KG1 (cell line): ENCODE measurements at places on chromosomes 7 and 10.

- no peak for DNase-seq
These were observed 107.9 kb upstream of the FAM180A start for GRCh38 chr7:135856356-135857144.

DNA sequence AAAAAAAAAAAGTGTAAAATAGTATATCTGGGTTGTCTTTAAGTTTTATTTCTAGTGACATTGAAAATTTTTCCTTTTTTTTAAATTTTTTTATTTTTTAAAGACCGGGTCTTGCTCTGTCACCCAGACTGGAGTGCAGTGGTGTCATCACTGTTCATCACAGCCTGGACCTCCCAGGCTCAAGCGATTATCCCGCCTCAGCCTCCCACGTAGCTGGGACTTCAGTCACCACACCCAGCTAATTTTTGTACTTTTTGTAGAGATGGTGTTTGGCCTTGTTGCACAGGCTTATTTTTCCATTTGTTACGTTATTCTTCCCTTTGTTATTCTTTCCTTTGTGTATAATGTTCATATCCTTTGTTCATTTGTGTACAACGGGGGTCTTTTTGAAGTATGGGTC lies 30.1 kb downstream of the TSPAN14 start:
- no peak for DNase-seq

- no peak for DNase-seq
These were observed 256.6 kb downstream of the SORCS3 start for GRCh38 chr10:104897696-104898095.

- no peak for DNase-seq
These were observed 27.9 kb downstream of the LUC7L2 start for GRCh38 chr7:139387594-139387993.

DNA sequence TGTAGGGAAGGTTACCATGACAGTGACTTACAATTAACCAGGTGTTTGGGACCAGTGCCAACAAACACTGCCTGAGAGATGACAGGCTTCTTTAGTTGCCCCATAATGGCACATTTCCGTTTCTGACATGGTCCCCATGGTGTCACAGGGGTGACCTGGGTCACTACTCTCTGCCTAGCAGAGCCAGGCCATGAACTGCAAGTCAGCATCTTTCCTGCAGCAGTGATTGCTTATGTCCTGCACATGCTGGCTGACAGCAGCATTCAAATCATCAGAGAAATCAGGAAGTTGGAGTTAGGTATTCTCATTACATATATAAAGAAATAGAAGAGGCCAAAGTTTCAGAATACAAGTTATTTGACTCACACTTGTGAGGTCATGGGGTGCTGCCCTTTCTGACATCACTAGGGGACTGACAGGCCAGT lies 47.1 kb upstream of the ZNRF2 start:
- no peak for DNase-seq

DNA sequence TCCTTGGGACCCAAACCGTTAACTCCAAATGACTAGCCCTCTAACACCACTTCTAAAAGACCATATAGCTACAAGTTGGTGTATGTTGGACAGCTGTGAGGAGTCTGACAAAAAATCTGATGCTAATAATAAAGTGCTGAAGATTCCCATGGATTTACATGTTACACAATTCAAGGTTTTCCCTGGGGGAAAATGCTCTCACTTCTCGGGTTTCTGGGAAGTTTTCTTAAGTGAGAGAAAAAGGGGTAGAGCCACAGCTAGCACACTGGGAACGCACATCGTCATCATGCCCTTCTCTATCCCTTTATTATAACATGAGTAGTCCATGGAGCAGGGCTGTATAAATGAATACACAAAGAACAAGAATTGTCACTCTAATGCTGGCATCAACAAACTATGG lies 162.1 kb downstream of the CHCHD3 start:
- no peak for DNase-seq

- no peak for DNase-seq
These were observed 7.8 kb downstream of the ACTA2 start for GRCh38 chr10:88944813-88945212.

GRCh38 chr7:136807598-136807997 lies 60.9 kb upstream of the CHRM2 start:
- DNase-seq, result no peak

GRCh38 chr7:1825897-1826741 lies 156.0 kb downstream of the ELFN1 start:
- no peak for DNase-seq

DNA sequence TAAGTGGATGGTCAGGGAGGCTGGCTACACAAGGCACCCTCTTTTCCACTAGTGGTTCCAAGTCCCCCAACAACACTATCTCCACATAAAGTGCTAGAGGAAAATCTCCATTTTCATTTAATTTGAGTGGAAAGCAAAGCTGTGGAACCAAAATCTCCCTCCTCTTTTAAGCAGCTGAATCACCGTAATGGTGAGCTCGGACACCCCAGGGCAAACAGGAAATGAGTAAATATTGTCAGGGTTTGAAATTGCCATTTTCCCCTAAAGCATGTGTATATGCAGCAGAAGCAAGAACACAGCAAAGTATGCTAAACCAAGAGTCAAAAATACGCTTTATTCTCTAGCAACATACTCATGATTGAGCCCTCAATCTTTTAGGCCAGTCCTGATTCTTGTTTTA lies 143.7 kb downstream of the GPAM start:
- no peak for DNase-seq

- DNase-seq, result no peak
These were observed at the start of gene KAZALD1 for GRCh38 chr10:101061624-101062231. Gene KAZALD1, plus strand, starts transcription at chr10:101061989. Its CDS starts 604 bp downstream, at chr10:101062593.

- DNase-seq, result no peak
These were observed 228.8 kb downstream of the EXOC4 start for GRCh38 chr7:133481676-133482075.

DNA sequence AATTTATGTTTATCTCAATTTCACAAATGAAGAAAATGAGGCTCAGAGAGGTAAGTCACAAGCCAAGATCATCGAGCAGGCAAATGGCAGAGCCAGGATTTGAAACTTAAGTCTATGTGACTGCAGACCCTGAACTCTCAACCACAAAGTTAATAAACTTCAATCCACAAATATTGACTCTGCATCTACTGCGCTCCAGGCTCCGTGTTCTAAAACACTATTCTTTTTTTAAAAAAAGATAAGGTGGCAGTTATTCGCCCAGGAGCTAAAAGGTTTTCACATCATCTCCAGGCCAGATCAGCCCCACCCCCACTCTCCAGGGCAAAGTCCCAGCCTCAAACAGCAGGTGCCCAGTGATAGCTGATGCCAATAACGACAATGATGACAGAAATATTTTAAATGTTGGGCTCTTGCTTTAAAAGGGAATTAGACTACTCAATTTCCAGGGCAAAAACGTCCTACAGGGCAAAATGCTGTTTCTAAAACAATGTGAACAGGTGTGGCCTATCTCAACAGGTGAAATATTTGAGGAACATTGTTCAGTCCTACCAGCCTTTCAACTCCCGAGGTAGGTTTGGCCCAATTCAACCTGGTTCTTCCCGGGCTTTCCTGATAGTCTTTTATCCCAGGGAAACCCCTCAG lies 85.2 kb downstream of the SORBS1 start:
- no peak for DNase-seq

- DNase-seq, result no peak
These were observed 140.7 kb downstream of the MTPAP start for GRCh38 chr10:30208330-30208729.

- no peak for DNase-seq
These were observed 19.8 kb downstream of the CNTNAP2 start for GRCh38 chr7:146136357-146136875.

DNA sequence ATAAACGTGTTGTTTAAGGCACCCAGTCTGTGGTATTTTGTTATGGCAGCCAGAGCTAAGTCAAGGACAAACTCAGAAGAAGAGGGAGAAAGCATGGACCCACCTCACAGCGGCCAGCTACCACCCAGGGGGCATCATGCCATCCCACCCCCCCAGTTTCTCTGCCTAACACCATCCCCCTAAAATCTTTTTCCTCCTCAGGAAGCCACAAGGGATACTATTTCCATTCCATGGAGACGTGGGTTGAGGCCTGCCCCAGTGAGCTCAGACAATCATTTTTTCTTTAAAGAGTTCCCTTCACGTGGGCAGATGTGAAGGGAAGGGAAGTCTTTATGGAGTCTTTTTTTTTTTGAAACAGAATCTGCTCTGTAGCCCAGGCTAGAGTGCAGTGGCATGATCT lies 131.8 kb downstream of the FGFR2 start:
- DNase-seq, result no peak

- DNase-seq, result peak; percentile 13
These were observed 44.6 kb downstream of the TAX1BP1 start for GRCh38 chr7:27784399-27785053.

DNA sequence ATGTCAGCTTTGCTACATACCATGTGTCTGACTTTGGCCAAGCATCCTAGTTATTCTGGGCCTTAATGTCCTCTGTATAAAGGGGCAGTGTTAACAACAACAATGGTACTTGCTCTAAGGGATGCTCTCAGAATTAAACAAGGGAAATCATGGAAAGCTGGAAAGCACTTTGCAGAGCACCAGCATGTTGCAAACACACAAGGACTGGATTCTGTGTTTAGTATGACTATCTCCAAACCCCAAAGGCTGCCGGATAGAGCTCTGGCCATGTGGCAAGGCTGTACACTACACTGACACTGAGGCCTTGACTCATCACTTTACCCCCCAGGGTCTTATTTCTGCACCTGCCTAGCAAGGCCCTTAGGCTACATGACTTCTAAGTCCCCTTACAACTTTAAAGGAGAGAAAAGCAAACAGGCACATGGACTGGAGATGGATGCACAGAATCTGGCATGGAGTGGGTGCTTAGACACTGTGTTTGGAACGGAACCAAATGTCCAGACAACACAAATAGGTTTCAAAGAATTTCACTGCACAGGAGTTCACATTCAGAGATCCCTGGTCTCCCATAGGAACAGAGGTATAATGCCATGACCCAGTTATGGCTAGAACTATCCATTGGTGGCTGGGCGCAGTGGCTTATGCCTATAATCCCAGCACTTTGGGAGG lies 74.6 kb downstream of the FAM13C start:
- no peak for DNase-seq

GRCh38 chr7:132029369-132030085 lies 473.1 kb upstream of the PODXL start:
- no peak for DNase-seq

DNA sequence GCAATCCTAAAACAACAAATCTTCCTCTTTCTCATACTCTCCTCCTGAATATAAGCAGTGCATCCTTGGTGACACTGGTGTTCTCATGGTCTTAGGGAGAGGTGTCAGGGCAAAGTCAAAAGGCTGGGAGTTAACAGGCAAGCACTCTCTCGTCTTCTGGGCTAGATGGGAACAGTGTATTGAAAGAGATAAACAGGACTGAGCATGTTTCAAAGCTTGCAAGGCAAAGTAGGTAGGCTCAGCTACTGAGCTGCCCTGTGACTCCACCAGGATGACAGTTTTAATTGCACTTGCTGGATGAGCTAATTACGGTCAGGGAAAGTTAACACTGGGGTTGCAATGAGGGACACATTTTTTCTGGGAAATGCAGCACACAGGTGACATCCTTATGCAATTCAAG lies 554.9 kb upstream of the NRP1 start:
- DNase-seq, result no peak

GRCh38 chr10:29861811-29862505 lies 197.4 kb downstream of the JCAD start:
- DNase-seq, result no peak

GRCh38 chr7:153217032-153217431 lies 457.5 kb downstream of the ACTR3B start:
- no peak for DNase-seq

DNA sequence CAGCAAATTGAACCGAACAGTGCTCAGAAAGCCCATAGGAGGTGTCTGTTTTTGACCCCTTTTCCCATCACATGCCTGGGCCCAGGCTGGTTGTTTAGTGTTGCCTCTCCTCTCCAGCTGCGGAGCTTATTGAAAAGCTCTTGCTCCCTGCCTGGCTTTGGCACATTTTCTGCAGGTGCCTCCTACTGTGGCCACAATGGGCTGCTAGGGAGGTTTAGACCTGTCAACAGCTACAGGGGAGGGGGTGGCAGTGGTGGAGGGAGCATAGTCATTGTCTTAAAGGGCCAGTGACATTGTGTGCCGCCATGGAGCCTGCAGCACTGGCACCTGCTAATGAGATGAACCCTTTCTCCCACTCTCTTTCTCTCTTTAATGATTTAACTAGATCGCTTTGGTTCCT lies 13.2 kb upstream of the ENO4 start:
- DNase-seq, result no peak

GRCh38 chr7:7793249-7793648 lies 74.8 kb upstream of the RPA3 start:
- DNase-seq, result no peak

GRCh38 chr7:76123316-76123715 lies 75.4 kb downstream of the MDH2 start:
- DNase-seq, result no peak

- DNase-seq, result no peak
These were observed 78.2 kb upstream of the STEAP1B start for GRCh38 chr7:22578007-22578733.

GRCh38 chr7:80659120-80660055 lies 20.9 kb downstream of the CD36 start:
- no peak for DNase-seq

DNA sequence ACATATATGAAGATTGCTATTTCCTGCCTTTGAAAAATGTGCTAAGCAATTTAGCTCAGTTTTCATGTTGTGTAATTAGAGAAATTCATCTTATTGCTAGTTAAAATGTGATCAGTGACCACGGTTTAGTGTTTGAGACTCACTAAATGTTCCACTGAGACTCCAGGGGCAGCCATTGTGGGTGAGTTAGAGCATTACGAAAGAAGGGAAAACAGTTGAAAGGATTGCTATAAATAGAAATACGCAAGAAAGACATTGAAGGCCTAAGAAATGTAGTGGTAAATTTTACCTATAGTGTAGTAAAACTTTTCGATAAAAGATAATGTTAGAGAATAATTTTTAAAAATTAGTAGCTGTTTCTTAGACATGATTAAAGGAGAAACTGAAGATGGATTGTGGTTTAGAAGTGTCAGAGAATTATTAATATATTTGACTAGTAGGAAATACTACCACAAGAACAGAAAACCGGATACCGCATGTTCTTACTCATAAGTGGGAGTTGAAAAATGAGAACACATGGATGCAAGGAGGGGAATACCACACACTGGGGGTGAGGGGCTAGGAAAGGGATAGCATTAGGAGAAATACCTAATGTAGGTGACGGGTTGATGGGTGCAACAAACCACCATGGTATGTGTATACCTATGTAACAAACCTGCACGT lies 394.5 kb downstream of the SEMA3D start:
- no peak for DNase-seq

GRCh38 chr7:74655324-74655723 lies 2.2 kb upstream of the GTF2I start:
- DNase-seq, result no peak

DNA sequence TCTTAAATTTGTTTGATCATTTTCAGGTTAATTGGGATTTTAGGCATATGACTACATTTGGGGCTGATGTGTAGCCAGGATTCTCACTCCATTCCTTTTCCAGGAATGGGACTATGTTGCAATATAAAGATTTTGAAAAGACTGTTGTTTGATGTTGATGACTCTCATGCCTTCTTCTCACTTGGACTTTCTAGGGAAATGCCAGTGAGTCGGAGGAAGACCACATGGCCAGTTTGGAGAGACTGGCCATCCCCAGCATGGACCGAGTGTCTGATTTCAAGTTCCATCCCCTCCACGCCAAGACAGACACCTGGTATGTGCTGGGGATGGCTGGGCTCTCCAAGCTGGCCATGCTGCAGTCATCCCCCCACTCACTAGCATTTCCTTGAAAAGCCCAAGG lies 5.5 kb downstream of the IGFBP3 start:
- DNase-seq, result no peak

GRCh38 chr7:119228482-119228881 lies 1004.0 kb downstream of the ANKRD7 start:
- DNase-seq, result no peak
